ENCODE measurements at places on chromosomes 4 and X.

DNA sequence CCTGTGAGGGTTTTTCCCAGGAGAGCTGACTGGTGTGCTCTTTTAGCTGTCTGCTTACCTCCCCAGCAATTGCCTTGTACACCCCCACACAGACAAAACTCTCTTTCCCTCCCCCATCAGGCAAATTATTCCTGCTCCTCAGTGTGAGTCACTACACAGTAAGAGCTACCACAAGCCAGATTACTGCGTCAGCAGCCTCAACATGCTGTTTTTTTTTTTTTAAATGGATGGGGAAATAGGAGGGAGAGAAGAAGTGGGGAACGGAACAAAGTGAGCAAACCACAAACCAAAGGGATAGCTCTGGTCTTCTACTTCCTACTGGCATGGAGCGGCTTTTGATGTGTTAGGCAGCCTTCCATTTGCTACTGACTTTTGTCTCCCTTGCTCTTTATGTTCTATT, 107.5 kb upstream of the ACSL4 start:
- peak; percentile 6 for DNase-seq

- DNase-seq = no peak
Observed at GRCh38 chr4:184644553-184645307, 4.5 kb downstream of the CASP3 start.

DNA sequence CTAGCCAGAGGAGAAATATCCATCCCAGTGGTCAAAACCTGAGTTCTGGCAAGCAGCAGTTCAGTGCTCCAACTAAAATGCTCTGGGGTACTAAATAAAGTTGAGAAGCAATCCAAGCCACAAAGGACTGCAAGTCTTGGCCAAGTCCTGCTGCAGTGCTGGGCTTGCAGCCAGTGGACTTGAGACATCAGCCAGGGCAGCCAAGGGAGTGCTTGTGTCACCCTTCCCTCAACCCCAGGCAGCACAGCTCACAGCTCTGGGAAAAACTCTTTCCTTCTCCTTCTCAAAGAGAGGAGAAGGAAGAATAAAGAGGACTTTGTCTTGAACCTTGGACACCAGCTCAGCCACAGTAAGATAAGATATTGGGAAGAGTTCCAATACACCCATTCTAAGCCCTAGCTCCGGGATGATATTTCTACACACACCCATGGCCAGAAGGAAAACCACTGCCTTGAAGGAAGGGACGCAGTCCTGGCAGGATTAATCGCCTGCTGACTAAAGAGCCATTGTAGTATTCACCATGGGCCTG, 99.8 kb downstream of the PTCHD1 start:
- DNase-seq = no peak

DNA sequence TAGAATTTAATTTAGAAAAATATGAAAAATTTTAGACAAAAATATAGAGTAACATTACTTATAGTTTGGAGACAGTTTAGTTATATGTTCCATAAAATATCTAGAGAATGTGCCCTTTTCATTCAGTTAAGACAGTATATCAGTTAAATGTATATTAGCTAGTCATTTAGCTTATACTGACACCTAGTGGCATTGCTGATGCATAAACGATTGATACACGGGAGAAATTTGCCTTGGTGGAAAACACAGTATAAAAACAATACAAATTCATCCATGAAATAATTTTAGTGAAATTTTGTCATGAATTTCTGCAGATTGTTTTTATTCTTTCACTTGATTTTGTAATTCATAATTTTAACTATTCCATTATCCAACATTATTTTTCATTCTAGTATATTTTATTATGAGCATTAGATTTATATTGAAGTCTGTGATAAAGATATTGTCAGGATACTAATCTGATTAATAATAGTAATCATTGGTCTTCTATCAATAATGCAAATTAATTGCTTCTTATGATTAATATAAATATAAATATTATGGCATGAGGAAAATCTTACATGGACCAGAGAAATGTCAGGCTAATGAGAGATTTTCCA, 219.0 kb downstream of the TLL1 start:
- no peak for DNase-seq

GRCh38 chr4:3530663-3531254, 1.5 kb downstream of the LRPAP1 start:
- DNase-seq = no peak

DNA sequence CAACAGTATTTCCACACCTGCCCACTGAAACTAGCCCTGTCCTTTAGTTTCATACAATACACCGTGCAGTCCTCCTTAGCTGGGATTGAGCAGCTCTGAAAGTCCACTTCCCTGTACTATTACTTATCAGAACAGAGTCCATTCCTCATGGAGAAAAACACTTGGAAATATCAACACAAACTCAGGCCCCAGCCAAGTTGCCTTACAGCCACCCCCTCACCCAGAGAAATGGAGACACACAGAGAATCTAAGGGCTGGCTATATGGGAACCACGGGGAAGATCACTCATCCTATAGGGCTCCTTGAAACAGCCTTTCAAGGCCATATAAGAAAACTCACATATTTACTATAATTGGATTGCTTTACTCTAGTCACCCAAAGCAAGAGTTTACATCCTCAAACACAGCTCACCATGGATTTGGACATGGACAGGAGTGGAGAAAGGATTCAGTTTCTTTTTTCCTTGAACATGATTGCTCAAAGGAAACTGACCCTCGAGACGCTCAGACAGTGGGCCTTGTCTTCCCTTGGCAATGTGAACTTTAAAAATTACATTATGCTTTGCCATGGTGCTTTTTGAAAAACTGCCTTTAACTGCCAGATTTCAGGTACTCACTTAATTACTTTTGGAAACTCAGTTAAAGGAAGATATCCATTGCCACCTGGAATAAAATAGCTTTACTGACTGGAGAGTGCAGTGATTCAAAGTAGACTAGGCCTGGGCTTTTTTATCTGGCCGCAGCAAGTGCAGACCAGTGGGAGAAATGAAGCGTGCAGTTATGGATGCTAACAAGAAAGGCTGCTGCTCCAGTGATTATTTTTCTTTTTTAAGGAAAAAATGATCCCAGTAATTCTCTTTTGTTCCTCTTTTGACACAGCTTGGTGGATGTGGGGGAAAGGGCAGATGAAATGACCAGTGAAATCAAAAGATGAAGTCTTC, 1.6 kb downstream of the SCARB2 start:
- no peak for DNase-seq

GRCh38 chrX:136954930-136955329, 74.4 kb upstream of the RBMX start:
- no peak for DNase-seq

DNA sequence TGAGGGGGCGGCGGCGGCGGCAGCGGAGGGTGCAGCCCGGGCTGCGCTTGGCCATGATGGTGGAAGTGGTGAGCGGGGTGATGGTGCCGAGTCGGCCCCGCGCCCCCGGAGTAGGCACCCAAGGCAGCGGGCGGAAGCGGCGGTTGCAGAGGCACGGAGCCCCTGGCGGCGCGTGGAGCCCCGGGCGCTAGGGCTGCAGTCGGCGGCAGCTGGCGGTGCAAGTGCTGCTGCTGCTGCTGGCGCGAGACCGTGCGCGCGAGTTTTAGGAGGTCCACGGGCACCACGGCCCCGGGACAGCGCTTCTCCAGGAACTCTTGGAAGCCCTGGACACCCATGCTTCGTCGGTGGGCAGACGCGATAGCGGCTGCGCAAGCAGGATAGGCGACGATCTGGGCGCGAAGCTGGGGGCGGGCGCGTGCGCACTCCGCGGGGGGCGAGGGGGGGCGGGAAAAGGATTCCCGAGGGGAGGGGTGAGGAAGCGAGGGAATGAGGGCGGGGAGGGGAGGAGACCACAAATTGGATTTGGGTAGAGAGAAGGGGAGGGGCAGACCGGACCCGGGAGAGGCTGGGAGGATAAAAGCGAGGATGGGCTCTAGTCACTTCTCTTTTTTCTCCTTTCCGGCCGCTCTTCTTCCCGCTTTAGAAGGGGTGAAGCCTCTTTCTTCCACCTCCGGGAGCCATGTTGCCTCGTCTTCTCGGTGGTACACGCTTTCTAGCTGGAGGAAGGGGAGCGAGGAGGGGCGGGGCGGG, at the start of gene FAM120C:
TSS of gene FAM120C (minus strand) at position 391 of the 750 bp plus-strand sequence. CDS start at position 335, 56 bp downstream.
- peak; percentile 67 for DNase-seq

DNA sequence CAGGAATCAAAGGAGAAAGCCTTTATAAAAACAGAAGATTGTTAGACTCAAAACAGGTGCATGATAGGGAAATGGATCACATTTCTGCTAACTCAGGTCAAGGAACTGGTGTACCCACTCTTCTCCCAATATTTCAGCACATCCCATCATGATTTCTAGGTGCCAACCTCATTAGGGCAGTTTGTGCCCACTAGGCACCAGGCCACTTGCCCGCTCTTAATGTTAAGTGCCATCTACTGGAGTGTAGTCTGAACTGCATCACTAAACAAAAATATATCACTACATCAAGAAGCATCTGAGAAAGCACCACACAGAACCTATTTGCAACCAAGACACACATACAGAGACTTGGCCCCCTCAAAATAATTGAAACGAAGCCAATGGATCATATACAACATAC, 140.4 kb upstream of the GRID2 start:
- DNase-seq = no peak

DNA sequence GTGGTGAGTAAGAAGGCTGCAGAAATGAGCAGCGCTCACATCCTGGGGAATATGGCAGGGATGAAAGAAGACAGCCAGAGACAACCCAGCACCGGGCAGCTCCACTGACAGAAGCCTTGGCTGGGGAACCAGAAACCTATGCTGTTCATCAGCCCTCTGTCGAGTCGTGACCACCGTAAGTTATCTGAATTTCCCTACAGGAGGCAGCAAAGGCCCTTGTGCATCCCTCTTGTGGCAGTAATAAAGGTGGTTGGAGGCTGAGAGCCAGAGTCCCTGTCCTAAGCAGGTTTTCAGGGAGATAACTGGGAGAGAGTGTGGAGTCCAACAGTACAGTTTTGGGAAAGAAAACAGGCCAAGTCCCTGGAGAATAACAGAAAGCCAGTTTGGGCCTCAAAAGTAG, 194.0 kb upstream of the BOD1L1 start:
- DNase-seq = no peak

- no peak for DNase-seq
Observed at GRCh38 chrX:119423631-119424030, 24.5 kb downstream of the SLC25A43 start.

GRCh38 chrX:137600769-137601168, 34.8 kb downstream of the ZIC3 start:
- no peak for DNase-seq

GRCh38 chr4:97841512-97841911, 301.8 kb downstream of the STPG2 start:
- no peak for DNase-seq

GRCh38 chr4:53477636-53478035, 100.2 kb downstream of the FIP1L1 start:
- DNase-seq = no peak

- DNase-seq = no peak
Observed at GRCh38 chr4:33037464-33037863, 2317.3 kb downstream of the PCDH7 start.

GRCh38 chr4:21507439-21507838, 441.1 kb downstream of the KCNIP4 start:
- no peak for DNase-seq

DNA sequence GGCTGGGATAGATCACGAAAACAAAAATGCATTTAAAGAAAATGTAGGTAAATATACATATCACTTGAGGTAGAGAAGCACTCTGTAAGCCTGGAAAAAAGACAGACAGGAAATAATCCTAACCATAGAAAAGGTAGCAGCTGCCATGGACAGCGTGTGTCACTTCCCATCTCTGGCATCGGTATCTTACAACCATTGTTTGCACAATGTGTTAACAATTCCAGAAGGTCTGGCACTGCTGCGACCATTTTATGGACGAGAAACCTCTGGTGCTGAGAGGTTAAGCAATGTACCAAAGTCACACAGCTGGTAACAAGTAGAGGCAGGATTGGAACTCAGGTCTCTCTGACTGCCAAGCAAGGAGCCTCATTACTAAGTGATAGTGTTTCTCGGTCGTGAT, 1.7 kb upstream of the MTNR1A start:
- DNase-seq = no peak

- DNase-seq = no peak
Observed at GRCh38 chr4:73734530-73735001, 5.8 kb upstream of the CXCL8 start.

- DNase-seq = no peak
Observed at GRCh38 chr4:11097725-11098124, 331.0 kb downstream of the HS3ST1 start.

DNA sequence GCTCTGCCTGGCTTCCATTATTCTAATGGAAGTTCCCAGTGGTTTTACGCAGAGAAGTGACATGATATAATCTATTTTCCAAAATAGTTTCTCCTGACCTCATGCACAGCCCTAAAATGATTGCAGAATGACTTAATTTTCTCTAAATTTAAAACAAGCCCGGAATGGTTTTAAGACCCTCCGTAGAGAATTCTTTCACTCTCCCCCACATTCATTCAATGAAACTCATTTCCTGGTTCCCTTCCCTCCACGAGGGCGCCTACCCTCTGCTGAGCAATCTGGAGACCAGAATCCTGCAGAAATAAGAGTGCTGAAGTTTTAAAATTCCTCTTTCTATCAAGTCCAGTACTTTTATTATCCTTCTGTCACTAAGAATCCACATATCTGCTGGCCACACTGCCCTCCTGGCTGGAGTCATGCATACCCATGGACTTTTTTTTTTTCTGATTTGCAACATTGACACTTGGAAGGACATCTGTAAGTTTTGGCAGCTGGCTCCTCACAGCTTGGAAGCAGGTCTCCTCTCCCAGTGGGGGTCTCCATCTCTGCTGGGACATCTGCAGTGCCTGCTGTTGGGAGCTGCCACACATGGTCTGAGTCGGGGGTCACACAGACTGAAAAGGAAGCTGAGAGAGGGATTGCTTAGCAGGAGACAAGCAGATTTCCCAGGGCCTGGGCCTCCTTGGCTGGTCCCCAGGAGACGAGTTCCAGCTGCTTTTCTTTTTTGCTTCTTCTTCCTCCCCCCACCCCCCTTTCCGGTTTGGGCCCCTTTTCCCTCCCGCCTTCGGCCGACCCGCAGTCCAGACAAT, 86.1 kb downstream of the SOWAHB start:
- DNase-seq = no peak

GRCh38 chr4:87100168-87100567, 120.2 kb downstream of the KLHL8 start:
- DNase-seq = no peak

DNA sequence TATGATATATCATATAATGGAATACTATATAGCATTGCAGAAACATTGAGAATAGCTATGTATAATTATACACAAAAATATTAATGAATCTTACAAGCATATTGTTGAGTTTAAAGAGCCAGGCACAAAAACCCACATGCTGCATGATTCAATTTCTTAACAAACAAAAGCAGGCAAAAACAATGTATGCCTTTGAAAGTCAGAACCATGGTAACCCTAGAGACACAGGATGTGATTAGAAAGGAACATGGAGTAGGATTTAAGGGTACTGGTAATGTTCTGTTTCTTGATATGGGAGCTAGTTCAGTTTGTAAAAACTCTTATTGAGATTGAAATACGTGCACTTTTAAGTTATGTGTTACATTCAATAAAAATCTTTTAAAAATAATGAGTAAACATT, 21.5 kb downstream of the CXCL8 start:
- DNase-seq = no peak

GRCh38 chr4:26204249-26204825, 116.5 kb upstream of the RBPJ start:
- no peak for DNase-seq

GRCh38 chrX:13694983-13695382, 6.1 kb downstream of the RAB9A start:
- DNase-seq = no peak

- DNase-seq = no peak
Observed at GRCh38 chr4:53490965-53491622, 100.2 kb downstream of the LNX1 start.

- DNase-seq = no peak
Observed at GRCh38 chr4:76732246-76732645, 165.7 kb downstream of the SOWAHB start.

GRCh38 chr4:138259271-138259670, 17.1 kb upstream of the SLC7A11 start:
- no peak for DNase-seq

Data from stimulated activated CD4-positive, alpha-beta T cell treated with anti-CD3 and anti-CD28 coated beads, Interleukin-4, amount 100 ng/mL, for 4 hours (primary cell).